Activated naive CD4-positive, alpha-beta T cell (primary cell): ENCODE measurements at places on chromosomes 5 and 9.

GRCh38 chr9:93094658-93095204 lies 1.3 kb upstream of the CARD19 start:
- DNase-seq: no peak

DNA sequence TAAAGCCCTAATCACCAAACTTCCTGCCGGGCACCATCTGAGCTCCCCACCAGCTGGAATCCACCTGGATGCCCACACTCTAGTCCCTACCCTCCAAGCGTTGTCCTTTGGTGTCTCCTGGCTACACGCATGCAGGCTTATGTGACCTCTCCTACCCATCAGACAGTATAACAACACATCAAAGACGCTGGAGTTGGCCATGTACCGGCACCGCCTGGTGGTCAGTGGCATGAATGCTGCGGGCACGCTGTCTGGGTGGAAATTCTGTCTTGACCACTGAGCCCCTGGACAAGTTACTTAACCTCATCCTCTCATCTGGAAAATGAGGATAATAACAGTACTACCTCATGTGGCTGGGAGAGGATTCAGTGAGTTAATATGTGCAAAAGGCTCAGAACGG lies 23.4 kb upstream of the CORO2A start:
- DNase-seq: no peak

- DNase-seq: no peak
These were observed 1.5 kb downstream of the TRIM41 start for GRCh38 chr5:181224390-181225229.

DNA sequence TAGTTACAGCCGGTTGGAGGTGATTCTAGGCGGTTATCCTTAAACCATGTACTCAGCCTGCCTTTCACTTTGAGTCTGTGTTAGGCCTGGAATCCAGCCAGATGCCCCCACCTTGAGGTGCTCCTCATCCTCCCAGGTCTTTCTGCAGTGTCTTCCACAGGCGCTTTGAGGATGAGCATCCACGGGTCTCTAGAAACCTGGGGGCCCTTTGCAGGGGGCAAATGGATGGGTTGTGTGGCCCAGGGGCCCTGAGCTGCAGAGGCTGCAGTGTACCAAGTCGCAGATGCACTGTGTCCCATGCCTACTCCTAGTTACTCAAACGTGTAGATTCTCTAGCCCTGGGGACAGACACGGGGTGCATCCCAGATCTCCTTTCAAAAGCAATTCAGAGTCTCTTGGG lies 242.1 kb upstream of the IRX1 start:
- no peak for DNase-seq

DNA sequence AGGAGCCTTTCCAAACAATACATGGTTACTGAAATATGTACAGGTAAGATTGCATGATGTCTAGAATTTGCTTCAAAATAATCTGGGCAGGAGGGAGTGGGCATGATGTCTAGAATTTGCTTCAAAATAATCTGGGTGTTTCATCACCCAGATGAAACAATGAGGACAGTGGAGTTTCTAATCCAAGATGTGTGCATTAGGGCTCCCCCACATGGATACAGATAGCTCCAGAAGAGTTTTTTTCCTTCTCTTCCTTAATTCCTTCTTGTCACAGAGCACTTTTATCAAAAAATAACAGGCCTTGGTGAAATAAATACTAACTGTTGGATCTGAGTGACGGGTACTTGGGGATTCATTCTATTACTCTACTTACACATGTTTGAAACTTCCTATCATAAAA lies 14.9 kb downstream of the ATOX1 start:
- DNase-seq: no peak

- DNase-seq: no peak
These were observed 564.8 kb downstream of the ACTL7B start for GRCh38 chr9:108290839-108291585.

GRCh38 chr5:111748304-111748763 lies 8.7 kb downstream of the NREP start:
- DNase-seq: no peak

DNA sequence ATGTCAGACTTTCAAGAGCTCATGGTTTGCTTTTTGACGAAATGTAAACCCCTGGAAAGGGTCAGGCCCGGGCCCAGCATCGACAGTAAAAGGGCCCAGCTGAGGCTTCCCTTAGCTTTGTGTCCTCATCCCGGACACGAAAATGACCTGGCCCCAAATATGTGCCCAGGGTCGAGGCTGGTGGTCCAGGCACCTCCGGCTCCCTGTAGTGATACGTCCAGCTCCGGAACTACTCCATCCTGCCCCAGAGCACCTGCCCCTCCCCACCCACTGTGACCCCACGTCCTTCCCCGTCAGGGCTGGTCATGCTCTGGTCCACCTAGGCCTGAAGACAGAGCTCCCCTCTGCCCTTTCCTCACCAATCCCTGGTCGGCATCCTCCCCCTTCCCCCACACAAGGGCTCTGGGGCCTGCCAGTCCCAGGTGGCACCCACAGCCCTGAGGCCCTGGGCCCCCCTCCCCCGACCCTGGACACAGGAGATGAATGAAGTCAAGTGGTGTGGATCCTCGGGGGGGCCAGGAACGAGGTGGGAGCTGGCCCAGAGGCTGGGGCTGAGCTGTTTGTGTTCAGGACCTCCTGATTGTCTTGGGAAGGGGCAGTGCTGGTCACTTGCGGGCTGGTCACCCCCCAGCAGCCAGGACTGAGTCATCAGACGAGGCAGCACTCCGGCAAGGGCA lies 6.2 kb downstream of the OBP2A start:
- no peak for DNase-seq

- DNase-seq: no peak
These were observed 41.0 kb upstream of the EQTN start for GRCh38 chr9:27337833-27338526.

DNA sequence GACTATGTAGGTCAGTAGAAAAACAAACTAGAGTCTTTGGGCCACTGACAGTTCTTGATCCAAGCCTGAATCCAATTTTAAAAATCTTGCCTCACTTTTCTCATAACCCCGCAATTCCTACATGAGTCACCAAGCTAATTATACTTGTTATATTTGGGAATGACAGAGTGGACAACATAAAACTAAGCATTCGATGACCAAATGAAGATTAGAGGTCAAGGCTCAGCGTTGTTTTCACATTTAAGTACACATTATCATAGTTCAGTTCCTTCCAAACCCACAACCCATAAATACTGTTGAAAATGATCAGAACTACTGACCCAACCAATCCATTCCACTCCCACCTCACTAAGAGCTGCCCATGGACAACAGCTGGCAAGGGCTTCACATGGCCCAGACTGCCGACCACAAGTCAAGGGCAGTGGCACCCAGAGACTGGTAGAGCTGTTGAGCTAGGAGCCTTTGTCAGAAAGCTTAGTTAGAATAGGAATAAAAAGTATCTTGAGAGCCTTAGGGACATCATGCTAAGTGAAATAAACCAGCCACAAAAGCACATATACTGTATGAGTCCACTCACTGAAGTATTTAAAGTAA lies 64.2 kb downstream of the MYO10 start:
- no peak for DNase-seq

- no peak for DNase-seq
These were observed 13.5 kb upstream of the DRD1 start for GRCh38 chr5:175457466-175457865.

DNA sequence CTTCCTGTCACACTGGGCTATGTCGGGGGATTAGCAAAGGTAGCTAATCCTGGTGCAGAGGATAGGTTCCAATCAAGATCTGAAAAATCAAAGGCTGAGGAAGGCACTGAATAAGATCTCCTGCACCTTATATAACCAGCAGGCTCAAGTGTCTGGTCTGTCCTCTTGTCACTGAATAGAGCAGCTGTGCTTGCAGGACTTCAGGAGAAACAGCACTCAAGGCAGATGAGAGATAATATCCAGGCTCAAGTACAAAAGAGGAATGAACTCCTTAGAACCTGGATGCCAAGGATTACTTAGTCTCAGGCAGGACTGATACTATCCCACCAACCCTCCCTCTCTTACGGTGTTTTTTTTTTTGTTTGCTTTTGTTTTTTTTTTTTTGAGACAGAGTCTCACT lies 108.8 kb upstream of the LRRTM2 start:
- DNase-seq: no peak

DNA sequence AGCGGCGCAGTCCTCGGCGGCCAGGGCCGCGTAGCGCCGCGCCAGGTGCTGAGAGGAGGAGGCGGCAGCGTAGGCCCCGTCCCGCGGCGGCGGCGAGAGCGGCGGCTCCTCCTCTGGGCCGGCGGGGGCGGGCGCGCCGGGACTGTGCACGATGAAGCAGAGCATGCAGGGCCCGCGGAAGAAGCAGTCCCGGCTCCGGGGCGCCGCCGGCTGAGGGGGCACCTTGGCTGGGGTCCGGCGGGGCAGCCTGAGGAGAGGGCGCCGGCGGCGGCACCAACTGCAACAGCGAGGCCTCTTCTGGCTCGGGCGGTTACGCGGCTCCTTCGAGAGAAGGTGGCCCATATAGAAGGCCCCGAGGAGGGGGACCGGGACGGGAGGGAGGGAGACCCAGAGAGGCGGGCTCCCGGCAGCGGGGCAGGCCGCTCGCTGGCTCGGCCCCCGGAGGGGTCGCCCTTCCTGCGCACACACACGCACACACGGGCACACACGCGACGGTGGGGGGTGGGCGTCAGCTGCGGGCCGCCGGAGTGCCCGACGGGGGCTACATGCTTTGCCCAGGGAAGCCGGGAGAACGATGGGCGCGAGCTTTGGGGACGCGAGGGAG lies 446 bp downstream of the FBXL17 start:
- DNase-seq: peak; percentile 59

- DNase-seq: no peak
These were observed 29.2 kb downstream of the IZUMO3 start for GRCh38 chr9:24516463-24516862.

DNA sequence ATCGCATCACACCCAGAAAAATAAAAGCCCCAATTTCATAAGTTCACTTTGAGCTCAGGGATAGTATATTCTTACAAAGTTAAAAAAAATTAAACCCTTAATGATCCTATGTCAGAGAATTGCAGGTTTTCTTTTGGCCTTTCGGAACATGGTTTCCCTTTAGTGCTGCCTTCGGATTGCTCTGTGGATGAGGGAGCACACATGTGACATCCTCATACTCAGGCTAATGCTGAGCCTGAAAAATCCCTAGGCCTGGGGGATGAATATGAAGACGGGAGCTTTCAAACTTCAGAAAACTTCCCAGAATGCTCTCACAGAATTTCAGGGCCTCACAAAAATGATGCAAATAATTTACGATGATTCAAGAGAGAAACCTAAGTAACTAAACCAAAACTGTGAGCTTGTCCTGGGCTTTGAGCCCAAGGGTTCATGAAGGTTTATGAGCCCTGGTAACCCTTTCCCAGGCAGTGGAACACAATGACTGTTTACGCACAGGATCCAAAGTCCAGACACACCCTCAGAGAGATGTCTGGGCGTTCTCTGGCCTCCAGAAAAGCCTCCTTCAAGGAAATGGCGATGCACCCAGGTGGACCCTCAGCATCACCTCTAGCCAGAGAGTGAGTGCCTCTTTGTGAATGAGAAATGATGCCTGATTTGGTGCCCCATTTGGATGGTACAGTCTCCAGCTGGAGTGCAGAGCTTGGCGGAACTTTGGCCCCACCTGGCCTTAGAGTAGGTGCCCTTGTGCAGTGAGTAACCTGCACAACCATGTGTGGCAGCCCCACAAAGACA lies 145.4 kb downstream of the ENTREP1 start:
- DNase-seq: no peak

DNA sequence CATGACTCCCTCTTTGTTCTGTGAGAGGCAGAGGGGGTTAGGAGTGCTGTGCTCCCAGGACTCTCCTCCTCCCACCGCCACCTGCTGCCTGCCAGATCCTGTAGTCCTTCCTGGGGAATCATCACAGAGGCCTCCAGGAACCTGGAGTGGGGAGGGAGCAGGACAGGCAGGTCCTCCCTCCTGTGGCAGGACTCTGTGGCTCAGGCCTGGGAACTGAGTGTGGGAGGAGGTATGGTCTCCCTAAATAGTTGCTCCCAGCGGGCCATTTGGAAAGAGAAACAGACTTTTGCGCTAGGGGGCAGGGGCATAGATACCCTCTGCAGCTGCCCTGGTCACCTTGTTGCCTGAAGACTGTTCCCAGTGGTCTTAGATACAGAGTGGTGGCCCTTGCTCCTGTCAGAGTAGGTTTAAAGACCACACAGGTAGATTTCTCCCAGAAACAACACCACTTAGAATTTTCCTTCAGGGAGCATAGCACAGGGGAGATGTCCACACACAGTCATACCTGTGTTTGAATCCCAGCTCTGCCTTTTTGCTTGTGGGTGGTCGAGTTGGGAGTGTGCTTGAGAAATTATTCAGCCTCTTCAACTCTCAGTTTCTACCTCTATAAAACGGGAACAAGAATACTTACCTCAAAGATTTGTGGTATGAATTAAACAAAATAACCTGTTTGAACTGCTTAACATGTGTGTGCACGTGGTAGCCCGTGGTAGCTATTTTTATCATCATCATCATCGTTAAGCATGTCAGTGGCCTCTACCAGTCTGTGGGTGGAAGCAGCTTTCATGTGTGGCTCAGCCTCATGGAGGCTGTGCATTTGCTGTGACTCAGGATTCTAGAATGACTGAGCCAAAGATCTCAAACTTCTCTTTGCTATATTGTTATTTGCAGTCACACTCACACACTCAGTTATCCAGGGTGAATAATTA lies 55.8 kb downstream of the SLC22A5 start:
- DNase-seq: no peak

DNA sequence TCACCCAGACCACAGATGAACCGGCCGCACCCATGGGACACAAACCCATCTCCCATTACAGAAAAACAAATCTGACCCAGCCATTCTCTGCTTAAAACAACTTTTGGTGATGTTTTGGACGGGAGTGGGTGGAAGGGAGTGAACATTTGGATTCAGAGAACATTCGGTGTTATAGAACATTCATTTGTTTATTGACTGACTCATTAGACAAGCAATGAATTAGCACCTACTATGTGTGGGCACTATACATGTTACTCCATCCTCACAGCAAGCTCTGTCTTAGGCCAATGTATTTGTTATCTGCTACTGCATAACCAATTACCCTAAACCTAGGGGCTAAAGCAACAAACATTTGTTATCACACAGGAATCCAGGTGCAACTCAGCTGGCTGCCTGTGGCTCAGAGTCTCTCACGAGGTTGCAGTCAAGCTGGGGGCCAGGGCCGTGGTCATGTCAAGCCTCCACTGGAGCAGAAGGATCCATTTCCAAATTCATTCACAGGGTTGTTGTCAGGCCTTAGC lies 5.1 kb upstream of the ERGIC1 start:
- DNase-seq: no peak

DNA sequence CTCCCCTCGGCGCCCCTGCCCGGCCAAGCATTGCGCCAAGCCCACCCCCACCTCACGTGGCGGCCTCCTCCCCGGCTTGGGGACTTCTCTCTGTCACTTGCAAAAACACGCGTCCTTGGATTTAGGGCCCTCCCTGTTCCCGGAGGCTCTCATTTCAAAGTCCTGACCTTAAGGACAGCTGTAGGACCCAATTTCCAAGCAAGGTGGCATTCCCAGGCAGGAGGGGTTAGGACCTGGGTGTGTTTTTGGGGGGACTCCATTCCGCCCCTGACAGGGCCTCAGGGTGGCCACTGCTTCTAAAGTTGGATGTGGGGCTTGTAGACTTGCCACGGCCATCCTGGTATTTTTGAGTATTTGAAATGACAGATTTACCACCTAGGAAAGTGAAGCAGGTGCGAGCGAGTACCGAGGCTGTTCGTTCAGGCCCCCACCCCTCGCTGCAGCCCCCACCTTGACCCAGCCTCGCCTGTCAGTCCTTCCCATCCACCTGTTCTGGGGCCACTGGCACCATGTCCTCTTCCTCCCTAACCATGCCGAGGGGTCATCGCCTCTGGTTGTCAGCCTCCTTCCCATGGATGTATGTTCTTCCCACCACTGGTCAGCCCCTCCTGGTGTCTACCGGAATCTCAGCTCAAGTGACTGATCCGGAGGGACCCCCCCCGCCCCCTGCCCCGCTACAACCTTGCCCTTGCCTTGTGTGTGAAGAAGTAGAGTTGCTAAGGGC lies 52.4 kb downstream of the MRPL36 start:
- no peak for DNase-seq

GRCh38 chr9:86598411-86599239 lies 244.4 kb upstream of the TUT7 start:
- DNase-seq: no peak
